NCI-H187 treated with DMSO at 0.1 percent for 48 hours (cell line): ENCODE measurements at places on chromosomes 16 and 17.

- no peak for DNase-seq
These were observed 401.7 kb upstream of the MAF start for GRCh38 chr16:80002261-80002660.

- DNase-seq: no peak
These were observed 24.4 kb upstream of the ABCC1 start for GRCh38 chr16:15924996-15925395.

DNA sequence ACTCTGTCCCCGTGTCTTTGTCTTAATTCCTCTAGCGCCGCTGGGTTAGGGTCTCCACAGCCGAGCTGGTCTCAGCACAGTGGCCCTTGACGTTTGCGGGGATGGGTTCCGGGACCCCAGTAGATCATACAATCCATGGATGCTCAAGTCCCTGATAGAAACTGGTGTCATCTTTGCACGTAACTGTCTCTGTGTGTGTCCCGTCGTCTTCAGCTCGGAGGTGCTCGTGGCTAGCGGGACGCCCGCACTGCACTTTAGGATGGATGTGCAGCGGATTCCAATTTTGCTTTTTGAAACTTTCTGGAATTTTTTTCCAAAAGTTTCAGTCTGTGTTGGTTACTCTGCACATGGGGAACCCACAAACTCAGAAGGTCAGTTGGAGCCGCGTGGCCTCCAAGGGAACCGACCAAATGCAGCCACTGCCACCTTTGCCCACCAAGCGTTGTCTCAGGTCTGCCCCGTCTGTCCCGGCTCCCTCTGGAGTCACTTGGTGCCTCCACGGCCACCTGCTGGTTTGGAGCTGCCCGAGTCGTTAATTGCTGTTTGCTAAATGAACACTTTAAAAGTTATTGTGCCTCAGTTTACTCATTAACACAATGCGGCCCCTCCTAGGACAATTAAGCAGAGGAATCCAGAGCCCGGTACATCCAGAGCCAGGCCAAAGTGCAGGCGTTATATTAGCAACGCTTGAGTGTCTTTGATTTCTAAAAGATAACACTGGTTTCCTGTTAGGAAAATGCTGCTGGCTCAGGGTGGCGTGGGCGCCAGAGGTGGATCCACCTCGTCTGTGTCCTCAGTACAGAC, 5.3 kb upstream of the DPEP1 start:
- no peak for DNase-seq

DNA sequence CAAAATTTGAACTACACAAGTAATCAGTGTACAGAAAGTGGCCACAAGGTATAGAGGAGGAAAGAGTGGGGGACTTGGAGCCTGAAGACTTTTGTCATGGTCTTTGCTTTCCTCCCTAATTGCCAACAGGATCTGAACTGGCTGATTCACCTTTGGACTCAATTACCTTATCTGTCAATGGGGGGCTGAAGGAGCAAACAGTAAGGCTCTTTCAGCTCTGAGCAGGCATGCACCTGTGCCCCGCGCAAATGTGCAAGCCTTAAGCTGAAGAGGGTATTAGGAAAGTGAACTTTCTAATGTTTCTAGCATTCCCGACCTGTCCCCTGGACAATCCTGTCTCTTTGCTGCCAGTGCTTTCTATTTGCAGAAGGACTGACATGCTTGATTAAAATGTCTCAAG, 302.7 kb downstream of the CA10 start:
- no peak for DNase-seq

GRCh38 chr16:3047387-3047720, 993 bp downstream of the MMP25 start:
- no peak for DNase-seq

GRCh38 chr16:31092330-31092729, 2.3 kb downstream of the VKORC1 start:
- no peak for DNase-seq

GRCh38 chr17:21458054-21458453, 81.9 kb downstream of the KCNJ12 start:
- DNase-seq: no peak

- no peak for DNase-seq
These were observed 185.6 kb upstream of the TNRC6C start for GRCh38 chr17:77772899-77773358.

DNA sequence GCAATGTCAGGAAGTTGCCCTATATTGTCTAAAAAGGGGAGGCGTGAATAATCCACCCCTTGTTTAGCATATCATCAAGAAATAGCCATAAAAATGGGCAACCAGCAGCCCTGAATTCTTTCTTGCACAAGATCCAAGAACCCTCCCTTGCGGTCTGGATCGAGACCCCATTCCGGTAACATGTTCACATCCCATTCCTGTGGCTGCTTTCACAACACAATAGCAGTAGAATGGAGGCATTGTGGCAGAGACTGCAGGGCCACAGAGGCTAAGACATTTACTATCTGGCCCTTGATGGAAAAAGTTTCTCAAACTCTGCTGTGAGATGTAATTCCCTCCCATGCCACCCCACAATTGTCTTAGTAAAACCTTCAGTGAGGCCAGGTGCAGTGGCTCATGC, 73.2 kb downstream of the RMI2 start:
- DNase-seq: no peak

DNA sequence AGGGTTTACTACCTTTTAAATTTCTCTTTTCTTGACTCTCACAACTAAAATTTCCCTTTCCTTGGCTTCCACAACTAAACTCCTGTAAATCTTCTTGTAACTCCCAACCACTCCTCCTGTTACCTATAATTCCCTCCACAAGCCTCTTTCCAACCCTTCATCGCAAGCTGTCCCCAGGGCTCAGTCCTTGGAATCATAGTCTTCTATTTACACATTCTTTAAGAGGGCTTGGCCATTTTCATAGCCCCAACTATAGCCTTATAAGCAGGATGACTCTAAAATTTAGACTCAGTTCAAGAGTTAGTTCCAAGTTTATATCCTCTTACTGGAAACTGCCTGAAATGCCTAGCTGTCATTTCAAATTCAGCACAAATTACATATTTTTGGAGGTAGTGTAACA, 23.9 kb downstream of the GLG1 start:
- DNase-seq: no peak

- no peak for DNase-seq
These were observed 276 bp downstream of the CYGB start for GRCh38 chr17:76537288-76537577.

GRCh38 chr17:4858068-4858881, 25.1 kb downstream of the MINK1 start:
- DNase-seq: no peak

GRCh38 chr17:13154398-13154797, 136.6 kb upstream of the ELAC2 start:
- DNase-seq: no peak

DNA sequence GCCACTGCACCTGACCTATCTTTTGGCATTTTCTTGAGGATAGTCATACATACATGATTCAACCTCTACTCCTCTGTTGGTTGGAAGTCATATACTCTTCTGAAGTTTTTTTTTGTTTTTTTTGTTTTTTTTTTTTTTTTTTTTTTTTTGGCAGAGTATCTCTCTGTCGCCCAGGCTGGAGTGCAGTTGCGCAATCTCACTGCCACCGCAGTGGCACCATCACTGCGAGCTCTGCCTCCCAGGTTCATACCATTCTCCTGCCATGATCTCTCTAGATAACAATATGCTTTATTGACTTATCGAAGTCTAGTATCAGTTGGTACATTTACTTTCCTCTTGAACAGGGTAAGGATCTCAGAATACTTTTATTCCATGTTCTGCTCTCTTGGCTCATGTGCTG, 224.2 kb upstream of the WSCD1 start:
- no peak for DNase-seq

DNA sequence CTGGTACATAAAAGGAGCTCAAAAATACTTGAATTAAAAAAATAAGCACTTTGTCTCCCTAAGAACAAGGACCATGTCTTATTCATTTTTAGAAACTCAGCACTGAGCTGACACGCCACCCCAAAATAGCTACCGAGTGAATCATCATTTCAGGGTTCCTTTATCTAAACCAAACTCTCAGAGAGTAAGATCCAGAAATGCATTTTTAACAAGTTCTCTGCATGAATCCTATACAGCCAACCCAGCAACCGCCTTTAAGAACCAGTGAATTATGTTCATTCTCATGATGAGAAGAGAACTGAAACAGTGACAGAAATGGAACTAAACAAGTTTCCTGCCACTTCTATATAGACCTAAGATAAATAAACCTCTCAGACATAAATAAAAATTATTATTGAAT, 8.7 kb downstream of the C16orf87 start:
- no peak for DNase-seq

DNA sequence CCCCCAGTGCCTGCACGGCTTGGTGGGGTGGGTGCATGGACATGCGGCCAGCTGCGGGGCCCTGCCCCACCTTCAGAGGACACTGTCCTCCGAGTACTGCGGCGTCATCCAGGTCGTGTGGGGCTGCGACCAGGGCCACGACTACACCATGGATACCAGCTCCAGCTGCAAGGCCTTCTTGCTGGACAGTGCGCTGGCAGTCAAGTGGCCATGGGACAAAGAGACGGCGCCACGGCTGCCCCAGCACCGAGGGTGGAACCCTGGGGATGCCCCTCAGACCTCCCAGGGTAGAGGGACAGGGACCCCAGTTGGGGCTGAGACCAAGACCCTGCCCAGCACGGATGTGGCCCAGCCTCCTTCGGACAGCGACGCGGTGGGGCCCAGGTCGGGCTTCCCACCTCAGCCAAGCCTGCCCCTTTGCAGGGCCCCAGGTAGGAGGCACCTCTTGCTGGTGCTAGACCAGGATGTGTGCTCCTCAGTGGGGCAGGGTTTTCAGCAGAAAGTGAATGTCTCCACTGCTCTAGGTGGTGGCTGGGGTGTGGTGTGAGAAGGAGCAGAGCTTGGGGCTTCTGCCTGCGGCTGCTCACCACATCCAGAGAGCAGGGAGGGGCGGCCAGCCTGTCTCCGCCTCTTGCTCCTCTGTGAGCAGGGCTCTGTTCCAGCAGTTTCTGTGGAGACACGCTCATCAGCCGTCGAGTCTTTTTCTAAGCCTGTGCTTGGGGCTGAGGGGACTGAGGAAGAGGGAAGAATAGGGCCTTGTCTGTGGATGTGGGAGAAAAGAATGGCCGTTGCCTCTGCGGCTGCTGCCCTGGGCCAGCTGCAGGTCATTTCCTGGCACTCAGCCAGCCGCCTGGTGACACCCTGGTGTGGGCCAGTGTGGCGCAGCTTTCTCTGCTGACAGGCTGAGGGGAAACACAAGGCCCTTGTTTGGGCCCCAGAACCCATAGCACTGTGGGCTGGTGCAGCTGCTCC, 2.2 kb downstream of the ZNF276 start:
- no peak for DNase-seq

DNA sequence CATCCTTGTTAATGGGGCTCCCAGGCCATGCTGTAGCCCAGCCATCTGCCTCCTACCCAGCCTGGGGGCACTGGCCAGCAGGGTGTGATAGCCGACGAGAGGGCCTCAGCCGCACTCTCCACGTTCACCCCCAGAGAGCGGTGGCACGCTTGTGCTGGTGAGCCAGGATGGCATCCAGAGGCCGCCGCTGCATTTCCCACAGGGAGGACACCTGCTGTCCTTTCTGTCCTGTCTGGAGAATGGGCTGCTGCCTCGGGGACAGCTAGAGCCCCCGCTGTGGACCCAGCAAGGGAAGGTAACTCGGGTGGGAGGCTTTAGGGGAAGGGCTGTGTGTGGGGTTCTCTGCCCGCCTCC, 27.4 kb downstream of the SGSM2 start:
- DNase-seq: no peak

DNA sequence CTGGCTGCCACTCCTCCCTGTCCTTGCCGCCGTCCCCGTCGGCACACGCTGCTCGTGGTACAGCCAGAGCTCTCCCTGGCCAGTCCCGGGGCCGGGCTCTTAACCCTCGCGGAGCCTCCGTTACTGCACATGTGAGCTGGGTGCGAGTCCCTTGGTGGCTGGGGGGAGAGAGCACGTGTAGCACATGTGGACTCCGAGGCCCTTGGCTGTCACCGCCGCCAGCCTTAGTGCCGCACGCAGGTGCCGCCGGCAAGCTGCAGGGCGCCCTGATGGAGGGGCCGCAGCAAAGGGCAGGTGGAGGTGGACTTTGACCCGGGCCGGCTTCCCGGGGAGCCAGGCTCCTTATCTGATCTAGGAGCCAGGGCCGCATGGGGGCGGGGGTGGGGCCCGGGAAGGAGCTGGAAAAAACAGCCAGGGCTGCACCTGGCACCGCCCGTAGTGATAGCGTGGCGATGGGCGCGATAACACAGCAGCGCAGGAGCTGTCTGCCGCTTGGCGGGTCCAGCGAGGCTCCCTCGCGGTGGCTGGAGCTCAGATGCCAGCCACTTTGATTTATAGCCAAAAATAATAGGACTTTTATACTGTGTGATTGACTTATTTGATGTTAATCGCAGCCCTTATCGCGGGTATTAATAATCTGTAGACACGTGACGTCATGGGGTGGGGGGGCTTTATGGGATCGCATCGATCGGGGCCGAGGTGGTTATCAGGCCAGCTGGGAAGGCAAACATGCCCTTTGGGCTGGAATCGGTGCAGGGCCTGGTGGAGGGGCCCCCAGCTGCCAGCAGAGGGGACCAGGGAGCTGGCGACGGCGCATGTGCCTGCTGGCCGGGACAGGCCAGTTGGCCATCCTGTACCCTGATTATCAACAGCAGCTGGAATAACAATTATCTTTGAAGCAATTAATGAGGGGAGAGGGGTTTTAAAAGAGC, 35.1 kb downstream of the ZFPM1 start:
- DNase-seq: no peak

GRCh38 chr16:2253293-2253692, 1.9 kb upstream of the ECI1 start:
- DNase-seq: no peak

DNA sequence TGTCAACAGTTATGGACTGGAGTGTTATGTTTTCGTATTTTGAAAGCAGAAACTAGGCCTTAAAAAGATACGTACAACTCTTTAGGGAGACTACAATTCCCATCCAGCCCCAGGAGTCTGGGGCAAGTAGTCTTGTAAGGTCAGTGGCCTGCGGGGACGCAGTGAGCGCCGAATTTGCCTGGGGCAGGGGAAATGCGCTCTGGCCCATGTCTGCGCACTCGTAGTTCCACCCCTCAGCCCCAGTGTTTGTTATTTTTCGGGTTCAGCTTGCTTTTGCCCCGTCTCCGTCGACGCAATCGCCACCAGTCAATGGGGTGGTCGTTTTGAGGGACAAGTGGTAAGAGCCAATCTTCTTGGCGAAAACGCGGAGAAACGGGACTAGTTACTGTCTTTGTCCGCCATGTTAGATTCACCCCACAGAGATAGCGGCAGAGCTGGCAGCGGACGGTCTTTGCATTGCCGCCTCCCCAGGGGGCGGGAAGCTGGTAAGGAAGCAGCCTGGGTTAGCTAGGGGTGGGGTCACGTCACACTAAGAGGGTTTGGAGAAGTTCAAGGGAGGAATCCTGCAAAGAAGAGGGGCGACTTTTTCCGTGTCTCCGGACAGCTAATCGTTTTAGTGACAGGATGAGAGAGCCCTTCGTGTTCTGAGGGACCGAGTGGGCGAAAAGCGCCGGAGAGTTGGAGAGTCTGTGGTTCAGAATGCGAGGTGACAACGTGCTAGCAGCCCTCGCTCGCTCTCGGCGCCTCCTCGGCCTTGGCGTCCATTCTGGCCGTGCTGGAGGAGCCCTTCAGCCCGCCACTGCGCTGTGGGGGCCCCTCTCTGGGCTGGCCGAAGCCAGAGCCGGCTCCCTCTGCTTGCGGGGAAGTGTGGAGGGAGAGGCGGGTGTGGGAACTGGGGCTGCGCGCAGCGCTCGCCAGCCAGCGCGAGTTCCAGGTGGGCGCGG, 1.1 kb upstream of the BRCA1 start:
- DNase-seq: no peak
